ENCODE measurements at places on chromosomes 1 and 21. TPM values are rescaled to one million over a fixed set of nuclear protein-coding genes. Genes with fewer than 3 reads are reported as not detected.

- no peaks in the 10 kb centered on the region for H3K36me3 ChIP-seq
- H3K27me3 ChIP-seq: no peaks in the 10 kb centered on the region
- no peak for DNase-seq
- H3K4me3 ChIP-seq: no peak overlapping the region
- peaks cover 4% of the 10 kb centered on the region for H3K4me1 ChIP-seq
- H3K27ac ChIP-seq: no peak overlapping the region
Observed at GRCh38 chr21:37878946-37879660, 37.2 kb downstream of the KCNJ6 start.

GRCh38 chr1:225812488-225813213, 2.7 kb downstream of the EPHX1 start:
- peaks cover 45% of the 10 kb centered on the region for H3K4me1 ChIP-seq
- H3K27ac ChIP-seq: peak overlapping the region; percentile 10
- H3K4me3 ChIP-seq: no peak overlapping the region
- no peaks in the 10 kb centered on the region for H3K27me3 ChIP-seq
- H3K36me3 ChIP-seq: no peaks in the 10 kb centered on the region

DNA sequence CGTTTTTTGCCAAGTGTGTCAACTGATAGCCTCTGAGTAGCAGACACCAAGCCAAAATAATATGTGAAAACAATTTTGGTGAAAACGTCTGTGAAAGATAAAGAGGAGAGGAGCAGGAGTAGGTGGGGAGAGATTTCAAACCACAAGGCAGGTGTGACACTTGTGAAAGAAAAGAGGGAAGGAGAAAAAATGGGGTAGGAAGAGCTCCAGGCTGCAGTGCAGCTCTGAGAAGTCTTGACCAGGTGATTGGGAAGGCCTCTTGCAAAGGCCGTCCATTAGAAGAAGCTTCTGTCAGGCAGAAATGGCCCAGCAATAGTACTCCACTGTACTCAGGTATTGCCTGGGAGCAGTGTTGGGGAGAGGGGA, 10.6 kb upstream of the RAVER2 start:
- no peak for DNase-seq
- no peaks in the 10 kb centered on the region for H3K27me3 ChIP-seq
- no peak overlapping the region for H3K27ac ChIP-seq
- H3K4me1 ChIP-seq: no peaks in the 10 kb centered on the region
- H3K4me3 ChIP-seq: no peak overlapping the region

DNA sequence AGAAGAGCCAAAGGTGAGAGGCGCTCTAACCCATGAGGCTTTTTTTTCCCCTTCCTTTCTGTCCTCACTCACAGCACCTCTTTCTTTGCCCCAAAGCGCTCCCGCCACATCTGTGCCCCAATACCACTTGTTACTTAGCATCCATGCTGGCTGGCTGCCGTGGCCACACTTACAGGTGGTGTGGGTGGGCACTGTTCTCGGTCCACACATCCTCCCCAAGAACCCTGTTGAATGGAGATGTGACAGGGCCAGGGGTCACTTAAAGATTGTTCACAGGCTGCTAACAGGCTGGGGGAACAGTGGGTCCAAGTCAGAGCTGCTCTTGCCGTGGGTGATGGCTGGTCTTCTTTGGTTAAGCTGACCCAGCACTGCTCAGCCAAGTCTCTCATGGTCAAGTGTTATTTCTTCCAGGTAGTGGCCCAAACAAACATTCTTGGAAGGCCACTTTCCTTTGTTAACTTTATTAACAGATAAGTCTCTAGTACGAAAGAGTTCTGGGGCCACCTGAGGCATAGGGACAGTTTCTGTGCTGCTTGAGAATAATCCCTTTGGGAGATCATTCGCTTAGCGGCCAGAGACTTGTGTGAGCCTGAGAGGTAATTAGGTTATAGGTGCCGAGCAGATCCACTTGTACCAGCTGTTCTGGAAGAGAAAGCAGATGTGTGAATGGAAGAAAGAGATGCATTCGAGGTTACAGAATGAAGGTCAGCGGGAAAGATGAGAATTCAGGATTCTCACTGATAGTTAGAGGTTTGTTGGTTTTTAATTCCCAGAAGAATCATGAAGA, 62.6 kb upstream of the IRF2BP2 start:
- no peaks in the 10 kb centered on the region for H3K27me3 ChIP-seq
- no peaks in the 10 kb centered on the region for H3K4me1 ChIP-seq
- DNase-seq: no peak
- no peaks in the 10 kb centered on the region for H3K36me3 ChIP-seq
- no peak overlapping the region for H3K4me3 ChIP-seq
- H3K27ac ChIP-seq: no peak overlapping the region

GRCh38 chr1:25563330-25564215, 20.2 kb downstream of the LDLRAP1 start:
- no peaks in the 10 kb centered on the region for H3K27me3 ChIP-seq
- peaks cover 13% of the 10 kb centered on the region for H3K36me3 ChIP-seq
- DNase-seq: no peak
- no peak overlapping the region for H3K27ac ChIP-seq
- peaks cover 17% of the 10 kb centered on the region for H3K4me1 ChIP-seq

DNA sequence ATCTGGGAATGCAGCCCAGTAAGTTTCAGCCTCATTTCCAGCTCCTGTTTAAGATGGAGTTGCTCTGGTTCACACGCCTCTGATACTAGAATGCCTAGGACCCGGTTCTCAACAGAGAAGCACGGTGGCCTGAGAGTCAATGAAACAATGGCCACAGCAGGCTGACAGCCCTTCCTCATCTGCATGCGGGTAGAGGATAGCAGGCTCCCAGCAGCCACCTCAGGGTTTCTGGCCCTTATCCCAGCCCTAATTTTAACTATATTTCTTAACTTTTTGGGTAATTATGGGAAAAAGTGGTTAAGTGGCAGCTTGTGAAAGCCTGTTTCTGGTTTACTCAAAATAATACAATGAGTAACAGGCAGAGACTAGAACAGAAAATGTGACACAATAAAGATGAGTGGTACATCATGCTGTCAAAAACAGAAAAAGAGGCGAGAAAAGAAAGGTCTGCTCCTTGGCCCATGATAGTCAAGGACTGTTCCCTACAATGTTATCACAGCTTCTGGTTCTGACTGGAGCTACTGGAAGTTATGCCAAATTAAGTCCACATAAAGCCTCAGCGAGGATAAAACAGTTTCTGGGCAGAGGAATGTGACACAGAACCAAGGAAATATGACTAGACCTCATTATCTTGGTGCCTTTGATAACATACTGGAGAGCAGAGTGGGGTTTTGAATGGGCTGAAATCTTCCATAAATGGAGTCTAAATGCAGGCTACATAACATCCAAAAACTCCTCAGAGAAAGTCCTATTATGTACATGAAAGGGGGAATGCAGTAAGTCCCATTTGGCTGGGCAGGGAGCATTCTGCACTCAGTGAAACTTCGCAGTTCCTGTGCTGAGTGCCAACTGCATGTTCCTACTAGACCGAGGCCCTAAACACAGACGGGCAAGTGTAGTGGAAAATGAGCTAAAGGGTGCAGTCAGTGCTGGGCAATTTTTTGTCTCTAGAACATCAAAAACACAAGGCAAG, 92.1 kb downstream of the NIBAN1 start:
- H3K36me3 ChIP-seq: no peaks in the 10 kb centered on the region
- H3K27ac ChIP-seq: peak overlapping the region; percentile 52
- no peak for DNase-seq
- no peak overlapping the region for H3K4me3 ChIP-seq
- no peaks in the 10 kb centered on the region for H3K4me1 ChIP-seq
- H3K27me3 ChIP-seq: no peaks in the 10 kb centered on the region

Gene GBP7
- not detected for total RNA-seq

- no peaks in the 10 kb centered on the region for H3K4me1 ChIP-seq
- no peaks in the 10 kb centered on the region for H3K36me3 ChIP-seq
- no peak overlapping the region for H3K27ac ChIP-seq
- DNase-seq: peak; percentile 76
- no peaks in the 10 kb centered on the region for H3K27me3 ChIP-seq
- H3K4me3 ChIP-seq: no peak overlapping the region
Observed at GRCh38 chr1:203463469-203464062, 12.0 kb upstream of the PRELP start.

DNA sequence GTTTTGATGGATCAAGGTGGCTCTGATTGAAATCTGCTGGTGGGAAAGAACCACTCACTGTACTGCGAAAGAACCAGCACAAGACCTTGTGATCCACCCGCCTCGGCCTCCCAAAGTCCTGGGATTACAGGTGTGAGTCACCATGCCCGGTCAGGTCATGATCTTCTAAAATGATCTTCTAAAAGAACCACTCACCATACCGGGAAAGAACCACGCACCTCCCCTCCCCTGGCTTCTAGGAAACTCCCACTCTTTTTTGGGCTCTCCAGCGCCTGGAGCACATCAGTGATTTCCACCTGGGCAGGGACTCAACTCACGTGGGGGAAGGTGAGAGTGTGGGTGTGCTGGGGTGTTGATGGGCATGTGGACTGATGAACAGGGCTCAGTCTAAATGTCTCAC, 7.9 kb upstream of the RAB7B start:
- no peaks in the 10 kb centered on the region for H3K4me1 ChIP-seq
- H3K27ac ChIP-seq: no peak overlapping the region
- no peak for DNase-seq

GRCh38 chr1:151312411-151312810, 14.8 kb downstream of the PI4KB start:
- DNase-seq: no peak
- no peak overlapping the region for H3K4me3 ChIP-seq

Gene IFI6
- total RNA-seq: 36.0 TPM

GRCh38 chr1:26582053-26582835, 52.7 kb downstream of the RPS6KA1 start:
- H3K27me3 ChIP-seq: no peaks in the 10 kb centered on the region
- DNase-seq: no peak
- no peaks in the 10 kb centered on the region for H3K4me1 ChIP-seq
- H3K36me3 ChIP-seq: no peaks in the 10 kb centered on the region
- no peak overlapping the region for H3K27ac ChIP-seq

Gene KIF26B
- 6.7 TPM for total RNA-seq

Gene KDM1A
- total RNA-seq: 73.0 TPM

- H3K4me3 ChIP-seq: no peak overlapping the region
- no peak for DNase-seq
- H3K27ac ChIP-seq: no peak overlapping the region
- no peaks in the 10 kb centered on the region for H3K27me3 ChIP-seq
- no peaks in the 10 kb centered on the region for H3K4me1 ChIP-seq
- no peaks in the 10 kb centered on the region for H3K36me3 ChIP-seq
Observed at GRCh38 chr1:2939041-2939552, 82.2 kb upstream of the ACTRT2 start.

GRCh38 chr1:11541956-11542355, 63.0 kb downstream of the DISP3 start:
- DNase-seq: no peak
- H3K27me3 ChIP-seq: no peaks in the 10 kb centered on the region
- H3K27ac ChIP-seq: no peak overlapping the region
- no peak overlapping the region for H3K4me3 ChIP-seq
- H3K36me3 ChIP-seq: no peaks in the 10 kb centered on the region

GRCh38 chr1:240719953-240720700, 108.2 kb upstream of the GREM2 start:
- H3K4me1 ChIP-seq: no peaks in the 10 kb centered on the region
- H3K27ac ChIP-seq: no peak overlapping the region
- H3K4me3 ChIP-seq: no peak overlapping the region
- no peak for DNase-seq

GRCh38 chr1:174160109-174160473, 771 bp downstream of the RABGAP1L start:
- no peaks in the 10 kb centered on the region for H3K27me3 ChIP-seq
- no peak for DNase-seq
- H3K27ac ChIP-seq: peak overlapping the region; percentile 97
- no peaks in the 10 kb centered on the region for H3K36me3 ChIP-seq

GRCh38 chr1:58395355-58395754, 151.2 kb downstream of the OMA1 start:
- H3K36me3 ChIP-seq: no peaks in the 10 kb centered on the region
- peaks cover 2% of the 10 kb centered on the region for H3K4me1 ChIP-seq
- DNase-seq: peak; percentile 22
- H3K4me3 ChIP-seq: no peak overlapping the region
- H3K27ac ChIP-seq: no peak overlapping the region

GRCh38 chr1:235430991-235431390, 63.8 kb downstream of the TBCE start:
- no peak for DNase-seq
- no peaks in the 10 kb centered on the region for H3K4me1 ChIP-seq
- H3K36me3 ChIP-seq: peaks cover 5% of the 10 kb centered on the region
- H3K27ac ChIP-seq: no peak overlapping the region

DNA sequence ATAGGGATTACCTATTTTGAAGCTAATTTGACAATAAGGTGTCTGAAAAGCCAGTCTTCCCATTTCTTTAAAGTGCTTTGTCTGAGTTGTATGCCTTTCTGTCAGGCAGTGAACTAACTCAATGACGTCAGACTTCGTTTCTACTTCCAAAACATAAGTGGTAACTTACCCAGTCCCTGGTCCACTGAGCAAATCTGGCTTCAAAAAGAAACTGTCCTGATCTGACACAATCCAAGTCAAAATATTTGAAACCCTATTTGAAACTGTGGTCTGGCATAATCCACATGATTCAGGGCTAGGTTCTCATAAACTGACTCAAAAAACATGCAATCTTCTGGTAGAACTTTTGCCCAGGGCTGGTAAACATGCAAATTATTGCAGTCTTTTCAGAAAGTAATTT, 34.0 kb downstream of the DIRAS3 start:
- DNase-seq: no peak
- no peak overlapping the region for H3K4me3 ChIP-seq
- peaks cover 28% of the 10 kb centered on the region for H3K27me3 ChIP-seq
- H3K4me1 ChIP-seq: no peaks in the 10 kb centered on the region

Gene SPATA21
- not detected for total RNA-seq

DNA sequence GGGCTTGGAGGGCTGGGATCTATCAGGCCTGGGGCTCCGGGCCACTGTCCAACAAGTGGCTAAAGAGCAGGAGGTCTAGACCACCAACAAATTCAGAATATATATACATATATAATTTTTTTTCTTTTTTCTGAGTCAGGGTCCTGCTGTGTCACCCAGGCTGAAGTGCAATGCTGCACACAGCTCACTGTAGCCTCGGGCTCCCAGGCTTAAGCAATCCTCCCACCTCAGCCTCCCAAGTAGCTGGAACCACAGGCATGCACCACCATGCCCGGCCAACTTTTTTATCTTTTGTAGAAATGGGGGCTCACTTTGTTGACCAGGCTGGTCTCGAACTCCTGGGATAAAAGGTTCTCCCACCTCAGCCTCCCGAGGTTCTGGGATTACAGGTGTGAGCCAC, 6.8 kb upstream of the LAPTM5 start:
- no peak for DNase-seq
- no peaks in the 10 kb centered on the region for H3K36me3 ChIP-seq
- H3K4me1 ChIP-seq: no peaks in the 10 kb centered on the region
- no peaks in the 10 kb centered on the region for H3K27me3 ChIP-seq

Gene HSD3B2
- total RNA-seq: not detected

GRCh38 chr1:151936653-151937052, 27.3 kb upstream of the THEM4 start:
- H3K27ac ChIP-seq: no peak overlapping the region
- H3K27me3 ChIP-seq: peaks cover 4% of the 10 kb centered on the region
- H3K4me1 ChIP-seq: peaks cover 5% of the 10 kb centered on the region

Gene TRIM67
- total RNA-seq: not detected

- no peak for DNase-seq
- no peak overlapping the region for H3K4me3 ChIP-seq
- no peaks in the 10 kb centered on the region for H3K27me3 ChIP-seq
- no peaks in the 10 kb centered on the region for H3K36me3 ChIP-seq
- no peak overlapping the region for H3K27ac ChIP-seq
- no peaks in the 10 kb centered on the region for H3K4me1 ChIP-seq
Observed at GRCh38 chr1:22159891-22160290, 17.0 kb upstream of the WNT4 start.
